Activated CD8-positive, alpha-beta T cell treated with anti-CD3 and anti-CD28 coated beads, Interleukin-2, amount 10 ng/mL, durations not matched to agents 7 days and 5 days (primary cell): ENCODE measurements at places on chromosomes 12 and 14.

- DNase-seq: no peak
Observed at GRCh38 chr12:119068129-119068856, 87.0 kb downstream of the SRRM4 start.

DNA sequence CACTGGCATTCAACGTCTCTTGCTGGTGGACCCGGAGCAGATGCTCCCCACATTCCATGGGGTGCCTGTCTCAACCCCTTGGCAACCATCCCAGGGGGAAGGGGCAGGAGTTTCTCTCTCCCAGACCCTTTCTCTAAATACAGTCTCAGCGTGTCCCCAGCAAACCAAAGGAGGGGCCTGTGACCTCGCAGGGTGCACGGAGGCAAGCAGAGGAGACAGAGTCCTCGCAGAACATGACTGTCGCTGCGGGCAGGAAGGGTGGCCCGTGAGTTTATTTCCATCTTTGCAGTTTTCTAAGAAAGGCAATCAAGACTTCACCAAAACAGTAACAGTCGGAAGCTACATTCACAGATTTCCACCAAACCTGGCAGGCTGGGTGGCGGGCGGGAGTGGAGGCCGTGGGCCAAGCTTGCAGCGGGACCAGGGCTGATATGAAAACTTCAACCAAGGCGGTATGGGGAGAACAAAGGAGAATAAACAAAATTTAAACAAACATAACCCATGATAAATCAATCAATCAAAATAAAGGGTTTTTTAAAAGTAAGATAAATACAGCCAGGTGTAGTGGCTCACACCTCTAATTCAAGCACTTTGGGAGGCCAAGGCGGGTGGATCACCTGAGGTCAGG, 18.6 kb downstream of the BRF1 start:
- no peak for DNase-seq

GRCh38 chr14:74503291-74503937, 9.8 kb downstream of the ISCA2 start:
- no peak for DNase-seq

- no peak for DNase-seq
Observed at GRCh38 chr12:93242154-93242972, 135.4 kb upstream of the NUDT4 start.

GRCh38 chr12:12286441-12286840, 19.6 kb upstream of the LRP6 start:
- DNase-seq: no peak

DNA sequence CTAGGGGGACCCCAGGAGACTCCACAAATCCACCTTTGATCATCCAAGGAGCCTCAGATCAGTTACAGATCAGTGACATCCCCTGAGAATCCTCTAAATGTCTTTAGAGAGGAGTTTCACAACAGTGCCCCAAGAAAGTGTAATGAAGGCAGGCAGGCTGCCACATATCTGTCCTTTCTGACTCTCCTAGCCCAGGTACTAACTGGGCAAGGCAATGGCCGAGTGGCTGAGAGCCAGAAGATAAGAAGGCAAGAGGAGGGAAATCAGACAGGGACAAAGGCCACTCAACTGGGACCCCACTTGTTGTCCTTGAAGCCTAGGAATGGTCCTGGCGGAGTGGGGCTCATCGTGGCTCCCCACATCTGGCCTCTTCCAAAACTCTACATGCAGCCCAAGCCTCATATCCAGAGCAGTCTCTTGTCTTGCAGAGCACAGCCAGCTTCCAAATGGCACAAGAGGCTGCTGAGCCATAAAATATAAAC, 11.6 kb downstream of the ACTN1 start:
- DNase-seq: no peak

GRCh38 chr12:114649585-114649984, 34.4 kb downstream of the TBX3 start:
- DNase-seq: no peak

DNA sequence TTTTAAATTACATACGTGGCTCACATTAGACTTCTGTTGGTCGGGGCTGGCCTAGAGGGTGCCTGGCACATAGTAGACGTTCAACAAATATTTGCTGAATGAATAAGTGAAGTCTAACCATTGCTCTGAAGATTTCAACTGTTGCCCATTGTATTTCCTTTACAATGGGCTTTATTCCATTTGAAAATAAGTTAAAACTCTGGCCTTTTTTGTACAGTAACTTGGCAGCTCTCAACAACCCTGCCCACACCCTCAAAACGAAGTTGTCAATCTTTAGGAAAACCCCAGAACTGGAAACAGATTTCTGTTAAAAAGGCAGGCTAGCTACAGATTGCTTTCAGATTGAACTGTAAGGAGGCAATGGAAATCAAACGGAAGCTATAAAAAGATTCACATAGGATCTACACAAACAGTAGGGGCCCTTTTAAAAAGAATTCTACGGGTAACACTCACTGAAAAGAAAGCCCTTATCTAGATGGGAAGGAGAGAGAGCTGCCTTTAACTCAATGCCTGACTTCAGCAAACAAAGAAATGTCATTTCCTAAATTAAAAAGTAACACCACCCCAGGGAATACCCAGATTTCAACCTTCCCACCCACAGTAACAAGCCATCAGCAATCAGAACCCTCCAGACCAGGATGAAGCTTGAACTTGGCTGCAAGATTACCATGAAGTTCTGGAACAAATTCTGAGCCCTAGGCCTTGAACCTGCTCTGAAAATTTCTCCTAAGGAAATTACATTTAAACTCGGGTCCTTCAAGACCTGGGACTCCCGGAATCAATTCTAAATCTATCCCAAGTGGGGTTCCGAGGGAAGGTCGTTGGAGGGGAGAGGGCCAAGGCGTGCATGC, 1.4 kb downstream of the WSB2 start:
- DNase-seq: no peak

GRCh38 chr12:104665296-104665695, 208.5 kb downstream of the CHST11 start:
- DNase-seq: no peak

GRCh38 chr12:82383930-82384552, 25.7 kb downstream of the METTL25 start:
- DNase-seq: no peak

DNA sequence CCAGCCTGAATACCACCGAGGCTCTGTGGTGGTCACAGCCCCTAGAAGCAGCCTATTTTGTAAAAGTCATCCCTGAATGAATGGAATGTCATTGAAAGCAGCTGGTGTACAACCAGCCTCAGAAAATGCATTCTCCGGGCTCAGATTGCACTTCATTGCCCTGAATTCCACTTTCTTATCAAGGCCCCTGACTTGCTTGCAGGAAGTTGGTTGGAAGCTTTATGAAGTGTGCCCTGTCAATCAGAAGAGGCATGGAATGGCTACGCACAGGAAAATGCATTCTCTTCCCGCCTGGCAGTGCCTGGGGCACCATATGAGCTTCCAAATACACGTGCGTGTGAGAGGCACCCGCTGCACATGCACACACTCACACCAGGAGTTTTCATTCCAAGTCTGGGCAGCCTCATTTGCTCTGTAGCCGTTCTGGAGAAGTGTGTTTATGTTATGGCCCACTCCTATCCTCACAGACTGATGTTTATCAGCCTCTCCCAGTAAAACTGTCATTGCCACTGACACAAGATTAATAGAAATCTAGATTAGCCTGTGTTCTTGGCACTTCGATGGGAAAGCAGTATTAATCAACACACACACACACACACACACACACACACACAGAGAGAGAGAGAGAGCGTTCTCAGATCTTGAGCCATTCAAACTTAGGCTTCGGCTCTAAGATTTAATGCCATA, 63.9 kb downstream of the NUAK1 start:
- DNase-seq: no peak

GRCh38 chr12:119665164-119665929, 2.6 kb upstream of the PRKAB1 start:
- DNase-seq: no peak

GRCh38 chr12:26808766-26809476, 24.1 kb downstream of the ITPR2 start:
- DNase-seq: no peak

DNA sequence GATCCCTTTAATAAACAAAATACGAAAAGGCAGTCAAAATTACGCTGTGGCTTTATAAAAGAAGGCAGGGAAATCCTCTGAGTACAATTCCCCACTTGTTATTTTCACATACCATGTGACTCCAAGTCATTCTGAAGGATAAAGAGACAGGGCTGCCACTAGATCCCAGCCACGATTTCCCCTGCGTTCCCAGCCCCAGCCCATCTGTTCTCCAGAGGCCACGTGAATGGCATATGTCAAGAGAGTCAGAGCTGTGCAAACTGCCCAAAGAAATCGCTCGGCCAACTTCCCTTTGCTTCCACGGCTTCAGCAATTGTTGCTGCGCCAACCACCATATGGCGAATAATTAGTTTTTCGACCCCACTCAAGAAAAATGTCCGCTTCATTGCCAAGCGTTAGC, 161.3 kb downstream of the C12orf42 start:
- DNase-seq: no peak

- DNase-seq: no peak
Observed at GRCh38 chr12:29610473-29611170, 113.1 kb upstream of the OVCH1 start.

DNA sequence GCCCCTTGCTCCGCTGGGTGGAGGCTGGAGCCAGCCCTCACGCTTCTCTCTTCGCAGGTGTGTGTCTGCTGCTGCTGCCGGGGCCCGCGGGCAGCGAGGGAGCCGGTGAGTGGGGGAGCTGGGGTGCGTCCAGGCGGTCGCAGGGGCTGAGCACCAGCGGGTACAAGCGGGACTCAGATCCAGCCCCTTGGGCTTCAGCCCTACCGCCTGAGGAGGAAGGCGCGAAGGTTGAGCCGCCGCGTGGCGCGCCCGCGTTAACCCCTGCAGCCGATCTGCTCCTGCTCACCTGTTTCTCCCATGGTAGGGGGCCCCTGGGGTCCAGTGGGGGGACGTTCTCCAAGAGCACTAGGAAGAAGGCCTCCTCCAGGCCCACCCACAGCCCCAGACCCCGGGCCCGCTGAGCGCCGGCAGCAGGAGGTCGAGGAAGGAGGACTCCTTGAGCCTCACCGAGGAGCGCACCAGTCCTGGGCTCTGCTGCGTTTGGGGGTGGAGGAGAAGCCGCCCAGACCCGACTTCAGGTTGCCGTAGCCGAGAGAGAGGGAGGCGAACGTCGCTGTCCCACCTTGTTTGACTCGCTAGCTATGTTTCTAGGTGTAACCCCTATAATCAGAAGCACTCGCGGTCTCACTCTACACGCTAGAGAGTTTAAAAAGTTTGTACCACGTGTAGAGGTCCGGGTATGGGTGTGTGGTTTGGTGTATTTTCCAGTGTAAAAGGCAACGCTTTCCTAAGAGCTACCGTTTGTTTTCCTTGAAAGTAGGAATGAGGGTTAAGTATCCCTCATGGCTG, 834 bp downstream of the COCH start:
- peak; percentile 24 for DNase-seq

GRCh38 chr12:128204711-128205110, 62.3 kb upstream of the TMEM132C start:
- no peak for DNase-seq

DNA sequence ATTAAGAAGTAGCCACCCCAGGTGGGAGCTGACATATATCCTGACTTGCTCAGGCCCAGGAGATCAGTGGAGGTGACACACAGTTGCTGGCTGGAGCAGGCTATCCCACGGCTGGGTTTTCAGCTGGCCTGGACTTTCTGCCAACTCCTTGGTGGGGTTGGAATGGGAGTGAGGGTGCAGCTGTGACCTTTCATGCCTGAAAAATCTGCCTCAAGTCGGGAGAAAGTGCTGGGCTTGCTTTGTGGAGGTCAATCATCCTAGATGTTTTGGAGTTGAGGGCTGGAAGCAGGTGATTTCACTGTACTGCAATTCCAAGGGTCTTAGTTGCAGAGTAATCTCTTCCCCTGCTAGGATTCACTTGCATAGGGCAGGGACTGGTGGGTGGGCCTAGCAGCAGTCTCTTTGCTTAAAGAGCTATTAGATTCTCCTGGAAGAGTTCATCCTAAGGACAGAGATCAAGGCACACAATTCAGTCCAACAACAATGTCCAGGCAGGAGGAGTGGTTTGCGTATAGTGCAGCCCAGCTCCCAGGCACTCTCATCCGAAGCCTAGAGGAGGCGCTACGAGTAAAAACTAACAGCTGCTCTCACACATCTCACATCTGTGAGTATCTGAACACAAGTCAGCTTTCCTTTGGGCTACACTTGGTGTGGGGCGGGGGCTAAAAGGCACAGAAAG, 98.1 kb downstream of the GAS2L3 start:
- DNase-seq: no peak

DNA sequence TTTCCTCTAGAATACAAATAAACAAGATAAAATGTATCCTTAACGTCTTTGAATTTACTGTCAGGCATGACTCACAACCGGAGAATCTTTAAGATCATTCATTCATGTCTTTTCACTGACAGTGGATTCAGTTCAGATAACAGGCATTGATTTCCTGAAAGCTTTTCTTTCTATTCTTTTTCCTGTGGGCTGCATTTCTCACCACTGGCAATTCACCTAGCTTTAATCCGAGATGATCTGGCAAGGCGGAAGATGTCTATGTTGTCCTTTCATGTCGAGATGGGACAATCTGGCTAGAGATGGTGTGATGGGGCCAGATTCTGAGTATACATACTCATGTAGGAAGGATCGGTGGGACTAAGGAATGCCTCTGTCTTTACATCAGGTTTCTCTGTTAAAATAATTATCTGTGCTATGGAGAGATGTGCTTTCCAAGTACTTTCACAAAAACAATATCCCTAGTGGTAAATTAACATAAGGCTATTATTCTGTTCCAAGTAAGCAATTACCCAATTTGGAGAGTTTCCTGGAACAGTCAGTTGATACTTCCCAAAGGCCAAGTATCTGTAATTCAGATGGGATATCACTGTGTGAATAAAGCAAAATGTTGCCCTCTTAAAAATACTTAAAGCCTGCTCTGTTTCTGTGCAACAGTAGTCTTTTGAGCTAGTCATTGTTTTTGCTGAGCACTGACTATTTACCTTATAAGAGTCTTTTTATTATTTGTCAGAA, 17.8 kb downstream of the ACSS3 start:
- DNase-seq: no peak

DNA sequence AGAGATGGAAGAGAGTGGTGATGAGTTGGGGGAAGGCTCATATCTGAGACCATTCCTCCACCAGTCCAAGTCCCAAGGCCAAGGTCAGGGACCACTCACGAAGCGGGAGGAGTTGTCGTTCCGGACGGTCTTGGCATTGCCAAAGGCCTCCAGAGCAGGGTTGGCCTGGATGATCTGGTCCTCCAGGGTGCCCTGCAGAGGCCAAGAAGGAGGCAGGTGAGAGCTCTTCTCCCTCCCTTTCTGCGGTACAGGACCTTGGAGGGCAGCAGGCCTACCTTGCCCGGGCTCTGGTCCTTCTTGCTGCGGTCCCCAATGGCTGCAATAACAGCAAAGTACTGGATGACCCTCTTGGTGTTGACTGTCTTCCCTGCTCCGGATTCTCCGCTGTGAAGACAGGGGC, 4.0 kb downstream of the MYH7 start:
- no peak for DNase-seq
